ENCODE measurements at places on chromosomes 3 and 15. TPM values are rescaled to one million over a fixed set of nuclear protein-coding genes. Genes with fewer than 3 reads are reported as not detected.

Gene TBC1D5
- 17.1 TPM for polyA plus RNA-seq

Gene B3GALNT1
- polyA plus RNA-seq = 54.1 TPM

Gene TMEM207
- polyA plus RNA-seq = not detected

Gene CCR2
- polyA plus RNA-seq = not detected

Gene NMB
- polyA plus RNA-seq = 6.1 TPM

Gene KLHL6
- polyA plus RNA-seq = not detected

Gene PRR20G
- not detected for polyA plus RNA-seq

Gene C3orf85
- polyA plus RNA-seq = not detected

Gene CATSPER2
- polyA plus RNA-seq = 8.9 TPM

Gene DVL3
- 2.8 TPM for polyA plus RNA-seq

Gene CCR4
- polyA plus RNA-seq = not detected

Gene RAB7A
- polyA plus RNA-seq = 153 TPM

Gene UNC13C
- 5.0 TPM for polyA plus RNA-seq

Gene MUC20
- polyA plus RNA-seq = 2.7 TPM

Gene FOXL2NB
- polyA plus RNA-seq = not detected

Gene CPN2
- not detected for polyA plus RNA-seq

Gene PAK6
- polyA plus RNA-seq = not detected

Gene FGF7
- 2.0 TPM for polyA plus RNA-seq

Gene SOX14
- not detected for polyA plus RNA-seq

Gene RETNLB
- polyA plus RNA-seq = not detected

Gene LOXL1
- 2.2 TPM for polyA plus RNA-seq

Gene CLDN16
- not detected for polyA plus RNA-seq

Gene BFSP2
- polyA plus RNA-seq = not detected

Gene PEX11A
- polyA plus RNA-seq = 0.38 TPM

Gene SCG3
- 252 TPM for polyA plus RNA-seq

Gene STRIT1
- not detected for polyA plus RNA-seq

Gene AADACL2
- not detected for polyA plus RNA-seq

Gene PTPRG
- 70.4 TPM for polyA plus RNA-seq

Gene PFKFB4
- 0.43 TPM for polyA plus RNA-seq

Gene ITIH4
- 0.39 TPM for polyA plus RNA-seq

Gene SLC22A13
- polyA plus RNA-seq = not detected

Gene INKA1
- polyA plus RNA-seq = not detected

Gene CPLX3
- polyA plus RNA-seq = 2.4 TPM

Gene CCDC39
- polyA plus RNA-seq = 2.8 TPM

Gene ADGRG7
- not detected for polyA plus RNA-seq

Gene TTBK2
- polyA plus RNA-seq = 20.7 TPM

Gene GOLGA6L7
- not detected for polyA plus RNA-seq

Gene CHST13
- polyA plus RNA-seq = not detected

Gene SH3BP5
- polyA plus RNA-seq = 24.8 TPM

Gene SERPINI1
- polyA plus RNA-seq = 886 TPM

Gene UMPS
- 23.9 TPM for polyA plus RNA-seq

Gene ACTC1
- 2.6 TPM for polyA plus RNA-seq

Gene P2RY12
- polyA plus RNA-seq = 0.27 TPM

Gene LDHAL6B
- polyA plus RNA-seq = not detected

Gene UACA
- 12.5 TPM for polyA plus RNA-seq

Gene ZNF385D
- 191 TPM for polyA plus RNA-seq

Gene IL20RB
- polyA plus RNA-seq = not detected

Gene COL7A1
- polyA plus RNA-seq = 3.4 TPM

Gene FOXB1
- not detected for polyA plus RNA-seq

Gene MYO1E
- 0.67 TPM for polyA plus RNA-seq

Gene PLA1A
- polyA plus RNA-seq = not detected

Gene GABRB3
- 69.0 TPM for polyA plus RNA-seq

Data from Purkinje cell (primary cell).